T47D (cell line): ENCODE measurements at places on chromosomes 7 and 10.

GRCh38 chr10:3248526-3249306 lies 76.1 kb upstream of the PITRM1 start:
- DNase-seq: no peak

DNA sequence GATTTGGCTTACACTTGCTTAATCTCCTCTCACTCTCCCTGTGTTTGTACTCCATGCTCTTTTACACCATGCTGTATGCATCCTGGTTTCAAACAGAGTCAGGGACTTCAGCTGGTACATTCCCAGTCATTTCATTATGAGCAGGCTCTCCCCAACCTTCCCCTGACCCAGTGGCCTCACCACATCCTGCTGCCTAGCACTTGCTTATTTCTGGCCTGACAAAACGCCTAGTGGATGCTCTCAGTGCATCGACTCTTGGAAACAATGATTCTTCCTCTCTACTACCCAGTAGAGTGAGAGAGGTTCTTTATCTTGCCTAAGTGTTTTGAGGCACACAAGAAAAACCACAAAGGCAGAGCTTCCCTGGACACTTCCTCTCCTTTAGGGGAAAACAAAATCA lies 63.4 kb downstream of the CAV1 start:
- no peak for DNase-seq

- no peak for DNase-seq
These were observed 360.8 kb downstream of the CRPPA start for GRCh38 chr7:16060502-16060901.

DNA sequence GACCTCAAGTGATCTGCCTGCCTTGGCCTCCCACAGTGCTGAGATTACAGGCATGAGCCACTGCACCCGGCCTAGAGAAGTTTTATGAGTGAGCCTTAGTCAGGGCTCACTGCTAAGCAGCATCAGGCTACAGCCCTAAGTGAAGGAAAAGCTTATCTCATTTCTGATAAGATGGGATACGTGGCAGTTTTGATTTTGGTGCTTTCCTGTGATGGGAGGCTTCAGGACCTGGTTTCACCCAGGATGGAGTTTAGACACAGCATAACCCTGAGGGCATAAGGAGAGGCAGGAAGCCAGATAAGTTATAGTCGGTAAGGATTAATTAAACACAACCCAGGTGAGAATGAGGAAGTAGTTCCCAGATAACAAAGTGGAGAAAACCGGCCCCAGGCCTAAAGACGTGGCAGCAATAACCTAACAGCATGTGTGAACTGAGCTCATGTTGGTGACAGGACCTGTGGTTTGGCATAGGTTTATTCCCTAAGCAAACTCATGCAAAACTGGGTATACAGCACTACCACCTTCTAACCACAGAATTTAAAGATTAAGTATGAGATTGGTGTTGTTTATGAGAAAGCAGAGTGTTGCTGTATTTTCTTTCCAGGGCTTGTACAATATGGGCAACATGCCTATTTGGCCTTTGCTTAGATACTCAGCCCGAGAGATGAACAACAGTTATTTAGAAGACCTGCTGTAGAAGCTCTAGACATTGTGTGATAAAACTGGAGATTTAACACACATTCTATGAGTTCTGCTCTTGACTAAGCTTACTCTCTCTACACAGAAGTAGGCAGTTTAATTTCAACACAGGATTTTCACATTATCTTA lies 119.4 kb downstream of the COL28A1 start:
- peak; percentile 96 for DNase-seq

GRCh38 chr7:372546-372931 lies 82.6 kb downstream of the FOXL3 start:
- no peak for DNase-seq

GRCh38 chr10:59801171-59801570 lies 47.9 kb upstream of the MRLN start:
- no peak for DNase-seq

DNA sequence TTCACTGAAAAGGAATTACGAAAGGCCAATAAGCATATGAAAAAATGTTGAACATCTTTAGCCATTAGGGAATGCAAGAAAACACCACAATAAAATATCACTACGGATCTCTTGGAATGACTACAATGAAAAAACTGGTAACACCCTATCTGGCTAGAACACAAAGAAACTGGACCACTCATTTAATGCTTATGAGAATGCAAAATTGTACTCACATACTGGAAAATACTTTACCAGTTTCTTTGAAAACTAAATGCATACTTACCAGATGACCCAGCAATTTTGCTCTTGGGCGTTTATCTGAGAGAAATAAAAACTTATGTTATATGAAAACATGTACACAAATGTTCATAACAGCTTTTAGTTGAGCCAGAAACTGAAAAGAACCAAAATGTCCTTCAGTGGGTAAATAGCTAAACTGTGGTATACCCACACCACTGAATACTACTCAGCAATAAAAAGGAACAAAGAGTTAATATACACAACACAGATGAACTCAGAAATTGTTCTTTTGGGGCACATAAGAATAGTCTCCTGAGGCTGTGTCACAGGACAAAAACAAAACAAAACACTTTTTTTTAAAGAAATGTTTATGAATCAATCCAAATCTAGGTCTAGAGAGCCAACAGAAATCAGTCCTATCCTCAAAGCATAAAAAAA lies 23.5 kb downstream of the CNOT4 start:
- no peak for DNase-seq
